ENCODE measurements at places on chromosomes 2 and 18.

- no peak for DNase-seq
These were observed 102.7 kb downstream of the NR4A2 start for GRCh38 chr2:156229724-156230362.

- no peak for DNase-seq
These were observed 43.0 kb downstream of the NDUFAF7 start for GRCh38 chr2:37274359-37274965.

DNA sequence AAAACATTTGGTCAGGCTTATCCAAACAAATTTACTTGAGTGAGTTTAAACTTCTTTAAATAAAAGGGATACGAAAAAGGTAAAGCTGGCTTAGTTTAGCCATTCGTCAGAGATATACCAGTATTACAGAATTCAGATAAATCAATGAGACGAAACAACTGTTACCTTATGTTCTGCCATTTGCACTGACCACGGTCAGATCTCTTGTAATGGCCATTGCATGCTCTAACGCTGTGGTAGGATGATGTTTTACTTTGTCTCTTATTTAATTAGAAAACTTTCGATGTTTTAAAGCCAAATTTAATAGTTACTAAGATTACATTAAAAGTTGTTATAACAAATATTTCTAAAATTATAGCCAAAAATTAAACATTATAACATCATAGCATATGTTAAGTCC is 1.5 kb downstream of the C18orf54 start:
- DNase-seq, result no peak

DNA sequence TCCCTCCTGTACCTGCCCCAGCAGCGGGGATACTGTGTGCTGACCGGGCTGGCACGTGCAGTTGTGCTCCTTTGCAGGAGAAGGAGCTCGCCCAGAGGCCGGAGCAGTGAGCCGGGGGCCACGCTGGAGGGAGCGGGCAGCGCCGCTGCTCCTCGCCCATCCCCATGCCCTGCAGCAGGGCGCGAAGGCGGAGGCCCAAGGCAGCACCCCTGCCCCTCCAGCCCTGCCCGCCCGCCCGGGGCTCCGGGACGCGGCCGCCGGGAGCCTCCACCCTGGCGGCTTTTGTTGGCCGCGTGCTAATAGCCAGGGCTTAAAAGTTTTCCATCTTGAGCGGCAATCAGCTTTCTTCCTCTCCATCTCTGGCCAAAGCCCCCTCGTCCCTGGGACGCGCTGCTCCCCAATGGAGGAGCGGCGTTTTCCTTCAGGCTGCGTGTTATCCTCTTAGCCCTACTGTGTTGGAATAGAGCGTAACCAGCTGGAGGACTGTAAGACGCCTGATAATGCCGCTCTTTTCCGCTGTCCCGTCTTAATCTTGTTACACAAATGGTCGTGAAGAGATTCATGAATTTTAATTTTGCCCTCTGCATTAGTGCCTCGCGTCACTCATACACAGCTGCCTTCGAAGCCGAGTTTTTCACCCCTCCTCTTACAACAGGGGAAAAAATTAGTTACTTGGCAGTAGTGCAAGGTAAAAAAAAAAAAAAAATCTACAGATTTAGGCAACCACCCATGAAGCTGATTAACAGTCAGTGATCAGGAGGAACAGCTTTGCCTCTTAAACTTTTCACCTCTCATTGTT is 172.9 kb upstream of the SIX3 start:
- no peak for DNase-seq

GRCh38 chr2:191724015-191724414 is 46.1 kb downstream of the NABP1 start:
- no peak for DNase-seq

DNA sequence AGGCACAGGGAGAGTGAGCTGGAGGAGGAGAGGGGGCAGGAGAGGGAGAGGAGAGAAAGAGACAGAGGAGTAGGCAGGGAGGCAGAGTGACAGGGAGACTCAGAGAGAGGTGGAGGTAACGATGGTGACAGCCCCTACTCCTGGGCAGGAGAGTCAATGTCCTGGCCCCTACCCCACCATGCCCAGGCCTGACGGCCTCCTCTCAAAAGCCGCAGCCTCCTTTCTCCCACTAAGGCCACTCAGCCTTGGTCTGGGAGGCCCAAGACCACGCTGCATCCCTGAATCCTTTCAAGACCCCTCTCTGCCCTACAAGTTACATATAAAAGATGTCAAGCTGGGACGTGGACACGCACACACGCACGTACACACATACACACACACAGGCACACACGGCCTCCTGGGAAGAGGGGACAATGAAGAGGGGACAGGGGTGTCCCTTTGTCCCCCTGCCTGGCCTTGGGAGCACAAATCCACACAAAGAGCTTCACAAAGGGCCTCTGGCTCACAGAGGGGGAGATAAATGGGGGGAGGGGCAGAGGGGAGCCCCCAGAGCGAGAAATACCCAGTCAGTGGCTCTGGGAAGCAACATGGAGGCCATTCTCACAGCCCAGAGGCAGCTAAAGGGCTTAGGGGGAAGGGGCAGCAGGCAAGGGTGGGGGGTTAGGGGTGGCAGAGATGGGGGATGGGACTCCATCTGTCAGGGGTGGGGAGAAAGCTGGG is 19.5 kb upstream of the TNS1 start:
- no peak for DNase-seq

DNA sequence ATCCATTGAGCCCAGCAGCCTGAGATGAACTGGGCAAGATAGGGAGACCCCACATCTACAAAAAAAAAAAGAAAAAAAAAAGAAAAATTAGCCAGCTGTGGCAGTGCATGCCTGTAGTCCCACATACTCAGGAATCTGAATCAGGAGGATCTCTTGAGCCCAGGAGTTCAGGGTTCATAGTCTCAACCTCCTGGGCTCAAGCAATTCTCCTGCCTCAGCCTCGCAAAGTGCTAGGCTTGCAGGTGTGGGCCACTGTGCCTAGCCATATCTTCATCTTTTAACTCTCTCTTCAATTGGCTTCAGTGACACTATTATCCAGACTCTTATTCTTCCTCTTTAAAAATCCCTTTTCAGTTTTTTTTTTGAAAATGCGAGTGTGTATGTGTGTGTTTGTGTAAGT is 28.5 kb upstream of the YES1 start:
- no peak for DNase-seq

DNA sequence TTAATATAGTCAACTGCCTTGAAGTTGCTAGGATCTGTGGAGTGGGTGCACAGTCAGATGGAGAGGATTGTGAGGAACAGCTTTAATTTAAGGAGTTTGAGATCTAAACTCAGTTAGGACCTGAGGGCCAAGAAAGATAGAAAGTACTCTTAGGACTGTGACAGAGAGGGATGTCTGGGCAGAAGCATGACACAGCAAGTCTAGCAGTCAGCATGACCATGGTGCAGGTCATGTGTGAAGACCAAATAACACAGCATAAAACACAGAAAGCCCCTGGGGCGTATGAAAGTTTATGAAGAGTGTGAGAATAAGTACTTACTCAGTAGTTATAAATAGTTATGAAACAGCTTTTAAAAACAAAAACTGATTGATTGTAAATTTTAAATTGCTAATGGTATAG is 107.2 kb downstream of the GALNT1 start:
- no peak for DNase-seq

DNA sequence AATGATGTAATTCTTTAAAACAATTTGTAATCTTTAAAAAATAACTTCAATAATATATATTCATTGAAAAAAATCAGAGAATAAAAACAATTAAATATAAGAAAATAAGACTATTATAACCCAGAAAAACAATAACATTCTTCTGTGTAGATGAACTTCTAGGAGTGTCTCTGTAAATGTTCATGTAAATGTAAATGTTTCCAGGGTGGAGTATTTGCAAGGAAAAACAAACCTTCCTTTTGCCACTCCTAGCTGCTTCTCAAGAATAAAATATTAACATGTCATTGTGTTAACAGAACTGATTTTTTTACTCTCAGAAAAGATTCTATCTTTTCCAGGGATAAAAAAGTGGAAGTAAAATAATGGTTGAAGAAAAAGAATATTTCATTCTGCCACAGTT is 431.9 kb downstream of the PLCL1 start:
- no peak for DNase-seq

- DNase-seq, result no peak
These were observed 304.2 kb downstream of the CYP26B1 start for GRCh38 chr2:71843391-71843850.

DNA sequence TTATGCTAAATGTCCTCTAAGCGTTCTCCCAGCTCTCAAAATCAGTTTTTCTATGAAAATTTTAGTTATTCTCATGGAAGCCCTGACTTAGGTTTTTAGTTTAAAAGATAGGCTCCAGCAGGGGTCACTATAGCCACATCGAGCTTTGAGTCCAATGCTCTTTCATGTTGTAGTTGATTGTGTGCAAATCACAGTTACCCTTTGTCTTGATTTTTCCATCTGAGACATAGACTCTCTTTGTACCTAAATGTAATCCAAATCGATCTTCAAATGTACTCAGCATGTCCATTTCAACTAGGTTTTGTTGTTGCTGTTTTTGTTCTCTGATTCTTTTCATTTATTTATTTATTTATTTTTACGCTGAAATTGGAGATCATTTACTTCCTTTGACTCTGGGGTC is 26.4 kb upstream of the MSTN start:
- DNase-seq, result peak; percentile 77

DNA sequence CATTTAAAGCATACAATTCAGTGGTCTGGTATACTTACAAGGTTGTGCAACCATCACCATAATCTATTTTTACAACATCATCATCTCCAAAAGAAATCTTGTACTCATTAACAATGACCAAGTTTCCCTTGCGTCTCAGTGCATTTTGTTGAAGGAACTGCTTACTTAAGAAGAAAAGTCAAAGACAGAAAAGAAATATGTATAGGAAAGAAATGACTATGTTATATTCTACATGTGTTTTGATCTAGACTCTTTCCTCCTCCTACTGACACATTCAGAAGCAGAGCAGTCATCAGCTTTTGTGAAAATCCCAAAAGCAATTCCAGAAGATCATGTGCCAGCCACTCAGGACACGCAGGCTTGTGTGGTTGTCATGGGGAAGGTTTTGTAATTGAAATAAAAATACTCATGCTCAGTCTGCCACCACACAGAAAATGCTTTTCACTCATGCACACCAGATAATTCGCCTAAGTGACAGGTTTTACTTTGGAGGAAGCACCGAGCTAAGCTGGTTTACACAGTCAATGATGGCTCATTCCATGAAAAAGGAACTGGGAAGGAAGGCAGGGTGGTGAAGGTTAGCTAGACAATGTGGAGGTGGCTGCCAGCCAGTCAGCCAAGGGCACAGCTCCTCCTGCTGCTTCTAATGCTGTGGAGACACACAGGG is 158.5 kb upstream of the REV1 start:
- DNase-seq, result no peak

GRCh38 chr2:106358081-106358480 is 110.1 kb downstream of the RGPD3 start:
- no peak for DNase-seq

GRCh38 chr2:232276084-232276732 is 102.3 kb upstream of the ALPP start:
- DNase-seq, result no peak

DNA sequence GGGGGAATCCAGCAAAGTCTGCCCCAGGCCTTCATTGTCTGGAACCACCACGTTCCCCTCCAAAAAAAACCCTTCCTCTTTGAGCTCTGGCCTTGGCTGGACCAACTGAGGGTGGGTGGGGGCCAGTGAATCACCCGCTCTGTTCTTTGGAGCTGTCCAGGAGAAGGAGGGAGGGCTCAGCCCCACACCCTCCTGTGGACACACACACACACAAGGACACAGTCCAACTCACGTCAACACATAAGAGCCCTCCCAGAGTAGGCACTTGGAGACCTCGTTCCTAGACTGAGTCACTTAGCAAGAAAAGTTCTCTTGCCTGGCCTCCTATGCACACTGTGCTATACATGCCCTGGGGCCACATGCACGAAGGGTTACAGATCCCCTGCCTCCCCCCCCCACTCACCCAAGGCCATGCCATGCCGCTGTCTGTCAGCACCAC is 1.2 kb upstream of the TNS1 start:
- DNase-seq, result no peak

GRCh38 chr2:26043862-26044696 is 10.2 kb downstream of the RAB10 start:
- DNase-seq, result no peak

GRCh38 chr18:51446571-51447210 is 249.2 kb upstream of the MEX3C start:
- DNase-seq, result no peak

GRCh38 chr2:199861132-199861774 is 10.3 kb upstream of the FTCDNL1 start:
- DNase-seq, result peak; percentile 4

DNA sequence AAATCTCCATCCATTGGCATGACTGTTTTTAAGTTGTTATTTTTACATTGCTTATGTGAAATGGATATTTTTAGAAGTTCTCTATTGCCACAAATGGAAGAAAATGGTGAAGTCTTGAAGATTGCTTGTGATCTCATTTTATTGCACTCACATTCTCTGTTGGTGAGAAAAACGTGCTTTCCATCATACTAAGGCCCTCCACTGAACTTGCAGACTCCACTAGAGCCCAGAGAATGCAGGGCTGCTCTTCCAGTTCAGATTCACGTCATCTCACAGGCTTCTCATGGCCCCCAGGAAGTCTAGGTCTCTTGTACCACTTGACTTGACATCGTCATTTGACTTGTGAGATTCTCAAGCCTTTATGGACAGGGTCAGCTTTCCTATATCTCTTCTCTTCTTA is 254.8 kb upstream of the COPS8 start:
- DNase-seq, result no peak

DNA sequence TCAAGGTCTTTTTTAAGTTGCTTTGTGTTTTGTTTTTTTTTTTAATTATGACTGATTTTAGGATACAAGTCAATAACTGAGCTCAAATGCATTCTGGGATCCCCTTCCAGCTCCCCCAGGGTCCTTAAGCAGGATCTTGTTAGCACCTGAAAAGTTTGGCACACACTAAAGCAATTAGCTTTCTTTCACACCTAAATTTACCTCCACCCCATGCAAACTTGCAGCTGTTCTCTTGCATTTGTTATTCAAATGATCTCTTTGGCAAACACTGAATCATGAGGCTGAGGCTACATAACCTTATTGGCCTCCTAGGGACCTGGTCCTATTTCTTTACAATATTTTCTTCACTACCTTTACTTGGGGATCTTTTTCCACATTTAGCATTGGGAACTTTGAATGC is 2026.1 kb upstream of the CELF4 start:
- no peak for DNase-seq

GRCh38 chr2:45328264-45328870 is 282.7 kb downstream of the SRBD1 start:
- no peak for DNase-seq

DNA sequence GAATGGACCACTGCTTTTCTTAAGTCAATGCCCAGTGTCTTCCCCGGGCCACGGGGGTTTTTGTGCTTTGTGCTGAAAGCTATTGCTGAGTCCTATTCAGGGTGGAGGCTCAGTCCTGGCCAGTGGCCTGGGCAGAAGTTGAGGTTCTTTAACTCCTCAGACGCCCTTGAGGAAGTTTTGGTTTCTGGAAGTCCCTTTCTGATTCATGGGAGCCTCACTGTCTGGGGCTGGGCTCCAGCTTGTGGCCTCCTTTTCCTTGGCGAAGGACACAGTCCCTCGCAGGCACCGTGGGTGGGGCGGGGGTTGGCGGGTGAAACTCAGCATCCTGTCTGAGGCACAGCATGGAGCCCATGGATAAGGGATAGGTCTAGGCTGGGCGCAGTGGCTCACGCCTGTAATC is 465.2 kb upstream of the HS6ST1 start:
- DNase-seq, result no peak

- no peak for DNase-seq
These were observed 67.9 kb upstream of the RAPGEF4 start for GRCh38 chr2:172667581-172668325.

All from CD4-positive, CD25-positive, alpha-beta regulatory T cell (primary cell).